ENCODE measurements at places on chromosomes 3 and 15. TPM values are rescaled to one million over a fixed set of nuclear protein-coding genes. Genes with fewer than 3 reads are reported as not detected.

DNA sequence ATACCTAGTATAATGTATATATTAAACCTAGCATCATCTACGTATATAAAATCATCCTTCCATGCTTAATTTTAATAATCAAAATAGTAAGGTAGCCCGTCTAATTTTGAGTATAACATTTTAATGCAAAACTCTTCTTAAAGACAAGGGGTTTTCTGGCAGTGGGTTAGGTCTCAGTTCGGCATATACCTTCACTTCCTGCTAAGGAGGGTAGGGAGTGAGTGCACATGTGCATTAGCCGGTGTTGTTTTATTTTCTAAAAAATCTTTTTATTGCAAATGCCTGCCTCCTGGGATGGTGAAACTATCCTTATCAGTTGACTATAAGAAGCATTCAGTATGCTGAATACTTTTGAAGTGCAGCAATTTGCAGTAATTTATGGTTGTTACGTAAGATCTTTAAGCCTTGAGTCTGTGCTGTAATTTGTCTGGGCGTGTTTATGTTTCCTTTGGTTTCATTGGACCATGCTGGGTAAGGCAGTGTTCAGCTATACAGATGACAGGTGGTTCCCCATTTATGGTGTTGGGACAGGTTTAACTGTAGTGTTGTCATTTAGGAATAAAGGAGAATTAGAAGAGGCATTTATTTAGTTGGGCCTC is 11.7 kb downstream of the ARHGEF26 start:
- no peak overlapping the region for H3K27ac ChIP-seq
- H3K36me3 ChIP-seq, result no peaks in the 10 kb centered on the region
- no peaks in the 10 kb centered on the region for H3K27me3 ChIP-seq
- H3K4me3 ChIP-seq, result no peak overlapping the region

DNA sequence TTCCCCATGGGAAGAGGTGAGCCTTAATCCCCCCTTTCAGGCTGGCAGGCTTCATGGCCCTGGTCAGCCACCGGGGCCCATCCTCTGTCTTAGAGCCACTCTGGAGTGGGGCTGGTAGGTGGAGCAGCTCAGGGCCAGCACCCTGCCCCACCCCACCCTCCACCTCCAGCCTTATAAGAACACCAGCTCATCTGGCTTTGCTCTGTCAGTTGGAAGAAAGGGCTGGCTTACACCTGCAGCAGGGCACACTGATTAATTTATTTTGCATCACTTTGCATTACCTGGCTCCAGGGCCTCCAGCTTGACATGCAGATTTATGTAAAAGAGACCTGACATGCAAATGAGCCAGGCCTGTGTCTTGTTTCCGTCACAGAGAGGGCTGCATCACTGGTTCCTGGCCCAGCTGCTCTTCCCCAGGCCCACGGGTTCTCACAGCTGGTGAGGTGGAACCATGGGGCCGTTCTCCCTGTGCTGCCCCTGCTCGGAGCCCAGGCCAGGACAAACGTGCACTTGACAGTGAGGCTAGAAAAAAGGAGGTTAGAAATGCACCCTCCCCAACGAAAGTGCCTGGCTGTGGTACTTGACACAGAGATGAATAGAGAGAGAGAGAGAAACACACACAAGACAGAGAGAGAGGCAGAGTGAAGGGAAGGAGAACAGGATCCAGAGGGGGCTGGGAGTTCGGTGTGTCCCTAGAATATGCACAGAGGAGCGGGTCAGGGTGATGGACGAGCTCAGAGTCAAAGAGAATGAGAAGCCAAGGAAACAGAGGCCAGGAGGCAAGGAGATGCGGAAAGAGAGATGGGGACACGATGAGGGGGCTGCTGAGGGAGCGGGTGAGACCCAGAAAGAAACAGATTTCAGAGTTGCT is 44.5 kb upstream of the MAGEF1 start:
- H3K27ac ChIP-seq, result no peak overlapping the region
- H3K36me3 ChIP-seq, result no peaks in the 10 kb centered on the region

DNA sequence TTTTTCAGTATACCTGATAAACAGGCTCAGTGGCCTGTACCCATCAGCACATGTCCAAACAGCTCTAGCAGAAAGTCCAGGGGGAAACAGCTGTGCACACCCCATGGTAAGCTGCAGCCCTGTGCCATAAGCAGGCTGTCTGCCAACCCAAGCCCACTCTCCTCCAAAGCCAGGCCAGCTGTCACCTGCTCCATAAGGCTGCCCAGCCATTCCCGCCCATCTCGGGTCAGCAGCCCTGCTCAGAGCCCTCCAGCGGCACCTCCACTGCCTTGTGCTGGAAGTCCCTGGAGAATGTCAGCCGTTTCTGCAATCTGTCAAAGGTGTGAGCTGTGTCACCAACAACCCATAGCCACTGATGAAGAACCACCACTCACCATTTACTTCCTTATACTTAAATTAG is 82.0 kb downstream of the NTRK3 start:
- H3K27ac ChIP-seq, result no peak overlapping the region
- H3K4me1 ChIP-seq, result no peaks in the 10 kb centered on the region
- peaks cover 51% of the 10 kb centered on the region for H3K27me3 ChIP-seq
- H3K36me3 ChIP-seq, result no peaks in the 10 kb centered on the region
- DNase-seq, result no peak
- no peak overlapping the region for H3K4me3 ChIP-seq

DNA sequence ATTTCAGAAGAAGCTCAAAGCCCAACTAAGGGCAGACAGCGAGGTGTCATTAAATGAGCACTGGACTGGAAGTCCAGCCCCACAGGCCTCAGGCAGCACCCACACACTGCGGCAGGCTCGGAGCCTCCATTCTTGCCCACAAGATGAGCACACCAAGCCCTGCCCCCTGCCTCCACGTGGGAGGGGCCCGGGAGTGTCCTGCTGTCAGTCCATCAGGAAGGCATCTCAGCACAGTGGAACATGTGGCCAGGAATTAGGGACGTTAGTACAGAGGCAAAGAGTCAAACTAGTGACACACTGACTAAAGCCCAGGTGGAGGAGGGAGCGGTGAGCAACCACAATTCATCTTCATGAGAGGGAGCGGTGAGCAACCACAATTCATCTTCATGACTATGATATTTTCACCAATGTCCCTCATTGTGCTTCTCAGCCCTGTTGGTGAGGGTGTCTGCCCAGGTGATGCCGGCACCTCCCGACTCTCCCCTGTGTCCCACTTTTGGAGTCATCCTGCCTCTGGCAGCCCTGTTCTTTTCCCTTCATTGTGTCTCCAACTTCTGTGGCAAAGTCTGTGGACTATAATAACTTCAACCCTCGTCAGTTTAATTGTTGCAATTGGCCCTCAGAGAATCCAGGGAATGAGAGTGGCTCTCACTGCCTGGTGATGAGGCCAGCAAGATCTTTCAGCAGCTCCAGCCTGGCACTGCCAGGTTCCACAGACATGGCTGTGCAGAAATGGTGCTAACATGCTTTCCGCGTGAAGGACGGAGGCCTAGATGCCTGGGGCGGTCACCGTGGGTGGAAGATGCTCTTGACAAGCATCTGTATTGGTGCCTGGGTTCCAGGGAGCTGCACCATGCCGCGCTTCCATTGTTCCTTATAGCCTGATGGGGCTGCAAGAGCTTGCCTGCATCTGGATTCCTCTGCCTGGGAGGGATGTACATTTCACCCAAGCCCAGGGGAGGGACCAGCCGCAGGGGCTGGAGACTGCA is 23.1 kb upstream of the SKOR1 start:
- H3K4me1 ChIP-seq, result no peaks in the 10 kb centered on the region
- no peak overlapping the region for H3K27ac ChIP-seq
- H3K36me3 ChIP-seq, result no peaks in the 10 kb centered on the region
- DNase-seq, result no peak
- no peaks in the 10 kb centered on the region for H3K27me3 ChIP-seq
- H3K4me3 ChIP-seq, result no peak overlapping the region

DNA sequence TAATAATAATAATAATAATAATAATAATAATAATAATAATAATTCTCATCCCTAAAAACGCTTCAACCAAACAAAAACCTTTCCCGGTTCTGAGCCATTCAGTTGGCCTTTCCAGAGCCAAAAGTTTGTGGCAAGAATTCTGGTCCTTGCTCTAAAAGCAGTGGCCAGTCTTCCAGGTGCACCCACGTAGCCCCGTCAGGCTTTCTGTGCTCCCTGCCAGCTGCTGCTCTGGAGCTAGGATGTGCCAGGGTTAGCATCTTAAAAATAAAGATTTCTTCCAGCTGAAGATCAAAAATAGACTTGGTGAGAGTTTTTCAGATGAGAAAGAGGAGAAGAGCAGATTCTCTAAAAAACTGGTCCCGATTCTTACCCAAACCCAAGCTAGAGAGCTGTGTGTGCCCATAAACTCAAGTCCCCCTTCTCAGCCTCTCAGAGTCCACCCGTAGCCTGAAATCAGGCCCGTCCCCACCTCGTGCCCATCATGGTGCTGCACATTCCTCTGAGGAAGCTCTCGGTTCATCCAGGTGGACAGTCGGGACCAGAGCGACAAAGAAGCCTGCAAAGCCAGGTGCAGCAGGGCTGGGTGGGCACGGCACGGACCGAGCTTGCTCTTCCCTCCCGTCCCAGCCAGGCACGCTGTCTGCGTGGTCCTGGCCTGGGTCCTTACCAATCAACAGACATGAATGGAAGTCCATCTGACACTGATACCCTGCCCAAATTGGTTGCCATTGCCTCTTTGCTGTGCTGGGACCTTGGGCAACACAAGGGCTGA is 155.6 kb downstream of the LRRC28 start:
- no peak overlapping the region for H3K4me3 ChIP-seq
- no peak overlapping the region for H3K27ac ChIP-seq
- peaks cover 9% of the 10 kb centered on the region for H3K4me1 ChIP-seq
- no peak for DNase-seq

GRCh38 chr3:107421170-107421792 is 44.0 kb downstream of the CCDC54 start:
- peak; percentile 28 for DNase-seq
- peaks cover under 1% of the 10 kb centered on the region for H3K36me3 ChIP-seq
- H3K4me1 ChIP-seq, result peaks cover 20% of the 10 kb centered on the region
- peak overlapping the region; percentile 17 for H3K27ac ChIP-seq
- H3K4me3 ChIP-seq, result peak overlapping the region; percentile 59
- H3K27me3 ChIP-seq, result no peaks in the 10 kb centered on the region

DNA sequence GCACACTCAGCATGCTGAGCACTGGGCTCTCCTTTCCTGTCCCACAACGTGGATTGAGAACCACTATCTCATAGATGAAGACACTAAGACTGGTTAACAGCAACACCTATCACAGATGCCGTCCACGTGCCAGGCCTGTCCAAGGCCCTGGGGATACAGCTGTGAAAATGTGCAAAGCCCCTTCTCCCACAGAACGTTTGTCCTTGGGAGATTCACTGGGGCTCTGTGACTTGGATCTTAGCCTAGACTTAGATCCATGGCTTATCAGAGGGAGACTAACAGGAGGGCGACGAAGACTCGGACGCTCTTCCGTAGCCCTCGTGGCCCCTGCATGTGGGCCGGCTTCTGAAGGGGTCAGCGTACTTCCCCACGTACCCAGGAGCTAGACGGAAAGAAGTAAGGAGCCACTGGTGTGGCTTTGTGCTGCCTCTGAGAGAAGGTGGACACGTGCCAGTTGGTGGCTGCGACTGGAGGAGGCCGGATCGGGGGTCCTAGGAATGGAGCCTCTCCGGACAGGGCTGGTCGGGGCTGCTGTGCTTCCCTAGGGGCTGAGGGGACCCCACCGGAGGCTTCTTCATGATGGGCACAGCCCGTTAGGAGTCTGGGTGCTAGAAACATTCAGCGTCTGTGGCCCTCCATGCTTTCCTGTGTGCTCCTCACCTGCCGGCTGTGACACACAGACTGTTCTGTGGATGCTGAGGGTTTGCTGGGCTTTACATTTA is 964 bp downstream of the NRROS start:
- no peak for DNase-seq
- no peaks in the 10 kb centered on the region for H3K4me1 ChIP-seq
- H3K4me3 ChIP-seq, result peak overlapping the region; percentile 74

DNA sequence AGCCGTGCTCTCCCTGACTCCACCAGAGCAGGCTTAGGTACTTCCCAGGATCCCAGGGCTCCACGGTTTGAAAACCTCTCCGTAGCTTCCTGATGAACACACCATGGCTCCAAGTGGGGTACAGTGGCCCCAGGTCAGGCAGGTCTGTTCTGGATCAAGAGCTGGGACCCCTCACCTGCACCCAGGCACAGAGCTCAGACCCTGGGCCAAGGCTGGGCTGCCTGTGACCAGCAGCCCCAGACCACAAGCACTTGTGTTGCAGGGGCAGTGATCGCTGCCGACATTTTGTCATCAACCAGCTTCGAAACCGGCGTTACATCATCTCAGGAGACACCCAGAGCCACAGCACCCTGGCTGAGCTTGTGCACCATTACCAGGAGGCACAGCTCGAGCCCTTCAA is 5.3 kb downstream of the SH2D7 start:
- no peak for DNase-seq
- no peak overlapping the region for H3K4me3 ChIP-seq
- no peak overlapping the region for H3K27ac ChIP-seq

GRCh38 chr3:43223670-43224364 is 62.5 kb upstream of the SNRK start:
- H3K4me3 ChIP-seq, result no peak overlapping the region
- H3K27ac ChIP-seq, result no peak overlapping the region
- H3K4me1 ChIP-seq, result no peaks in the 10 kb centered on the region
- DNase-seq, result no peak
- no peaks in the 10 kb centered on the region for H3K27me3 ChIP-seq

DNA sequence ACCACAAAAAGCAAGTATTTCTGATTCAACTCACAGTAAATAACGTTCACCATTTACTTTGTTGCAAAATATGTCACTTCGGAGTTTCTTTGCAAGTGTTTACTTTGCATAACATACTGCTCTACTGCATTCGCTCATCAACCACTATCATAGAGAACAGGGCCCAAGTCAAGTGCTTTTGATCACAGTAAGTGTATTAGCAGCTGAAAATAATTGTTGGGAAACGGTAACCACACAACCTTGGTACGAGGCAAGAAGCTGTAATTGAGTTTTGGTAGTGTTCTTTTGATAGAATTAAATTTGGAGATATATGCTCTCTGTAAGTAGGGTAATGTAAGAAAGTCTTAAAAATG is 80.1 kb downstream of the SATB1 start:
- H3K27ac ChIP-seq, result no peak overlapping the region
- DNase-seq, result no peak
- H3K36me3 ChIP-seq, result peaks cover 5% of the 10 kb centered on the region
- no peak overlapping the region for H3K4me3 ChIP-seq
- no peaks in the 10 kb centered on the region for H3K4me1 ChIP-seq

GRCh38 chr3:44227632-44228031 is 14.1 kb upstream of the TOPAZ1 start:
- peaks cover 23% of the 10 kb centered on the region for H3K27me3 ChIP-seq
- H3K4me3 ChIP-seq, result no peak overlapping the region
- H3K27ac ChIP-seq, result no peak overlapping the region
- no peak for DNase-seq

Gene HHLA2
- 7.2 TPM for total RNA-seq

Gene GOLGA8T
- not detected for total RNA-seq

Gene MEGF11
- total RNA-seq, result 0.09 TPM

Data from Calu3 (cell line).